T-cell (primary cell): ENCODE measurements at places on chromosomes 3 and 15.

GRCh38 chr3:140599496-140599895 lies 78.4 kb upstream of the TRIM42 start:
- no peaks in the 10 kb centered on the region for H3K36me3 ChIP-seq
- H3K4me3 ChIP-seq, result no peak overlapping the region
- DNase-seq, result no peak
- H3K27ac ChIP-seq, result no peak overlapping the region

GRCh38 chr15:59313641-59314332 lies 58.9 kb downstream of the MYO1E start:
- no peak for DNase-seq
- no peaks in the 10 kb centered on the region for H3K36me3 ChIP-seq
- no peak overlapping the region for H3K27ac ChIP-seq
- no peaks in the 10 kb centered on the region for H3K4me1 ChIP-seq
- H3K4me3 ChIP-seq, result no peak overlapping the region

GRCh38 chr3:167484551-167484950 lies 10.7 kb upstream of the SERPINI2 start:
- H3K4me3 ChIP-seq, result no peak overlapping the region
- H3K36me3 ChIP-seq, result no peaks in the 10 kb centered on the region
- no peaks in the 10 kb centered on the region for H3K4me1 ChIP-seq
- no peak overlapping the region for H3K27ac ChIP-seq
- DNase-seq, result no peak

DNA sequence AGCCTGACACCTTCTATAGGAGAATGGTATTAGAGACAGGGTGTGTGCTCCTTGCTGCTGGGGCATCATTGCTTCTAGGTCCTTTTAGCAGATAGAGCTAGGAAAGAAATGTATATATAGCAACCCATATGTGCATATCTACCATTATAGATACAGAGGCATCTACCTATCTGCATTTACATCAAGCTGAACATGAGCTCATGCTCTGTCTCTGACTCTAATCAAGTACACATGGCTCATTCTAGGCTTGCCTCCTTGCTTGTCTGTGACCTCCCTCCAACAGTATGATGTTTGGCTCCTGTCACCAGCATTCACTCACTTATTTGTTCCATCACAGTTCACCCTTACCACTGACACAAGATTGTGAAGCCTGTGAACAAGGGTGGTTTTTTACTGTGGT lies 133.4 kb downstream of the EEFSEC start:
- H3K4me3 ChIP-seq, result no peak overlapping the region
- no peaks in the 10 kb centered on the region for H3K27me3 ChIP-seq
- H3K36me3 ChIP-seq, result peaks cover 3% of the 10 kb centered on the region

- no peak overlapping the region for H3K27ac ChIP-seq
- no peak overlapping the region for H3K4me3 ChIP-seq
- no peaks in the 10 kb centered on the region for H3K36me3 ChIP-seq
These were observed 47.0 kb downstream of the FRMD4B start for GRCh38 chr3:69338911-69339310.

GRCh38 chr15:66126456-66126855 lies 127.1 kb downstream of the MEGF11 start:
- no peaks in the 10 kb centered on the region for H3K27me3 ChIP-seq
- DNase-seq, result no peak
- no peak overlapping the region for H3K27ac ChIP-seq

GRCh38 chr3:114896978-114897377 lies 250.1 kb downstream of the ZBTB20 start:
- H3K4me3 ChIP-seq, result no peak overlapping the region
- no peaks in the 10 kb centered on the region for H3K27me3 ChIP-seq
- no peak for DNase-seq
- no peaks in the 10 kb centered on the region for H3K36me3 ChIP-seq
- H3K4me1 ChIP-seq, result no peaks in the 10 kb centered on the region

DNA sequence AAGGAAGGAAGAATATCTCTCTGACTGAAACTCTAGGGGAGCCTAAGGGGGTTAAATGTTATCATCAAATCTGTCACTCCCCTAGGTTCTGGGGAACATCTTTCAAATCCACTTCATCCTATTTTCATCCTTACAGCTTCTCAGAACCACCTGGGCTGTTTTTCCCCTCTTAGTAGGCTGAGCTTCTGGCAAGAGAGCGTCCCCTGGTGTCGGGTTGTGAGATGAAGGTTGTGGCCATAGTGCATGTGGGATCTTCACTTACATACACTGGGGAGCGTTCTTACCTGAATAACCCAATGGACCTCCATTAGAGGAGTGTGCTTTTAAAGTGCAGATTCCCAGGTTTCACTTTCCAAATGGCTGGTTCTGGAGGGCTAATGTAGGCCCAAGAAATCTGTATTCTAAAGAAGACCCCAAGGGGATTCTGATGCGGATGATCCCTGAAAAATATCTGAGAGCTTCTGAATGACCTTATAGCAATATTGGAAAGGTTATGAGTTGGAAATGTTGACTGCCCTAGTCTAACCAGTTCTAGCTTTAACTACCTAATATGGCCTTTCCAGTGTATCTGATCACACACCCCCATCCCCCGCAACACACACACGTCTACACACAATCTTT lies 663.7 kb downstream of the AGBL1 start:
- no peaks in the 10 kb centered on the region for H3K4me1 ChIP-seq
- peak; percentile 54 for DNase-seq
- no peak overlapping the region for H3K27ac ChIP-seq

DNA sequence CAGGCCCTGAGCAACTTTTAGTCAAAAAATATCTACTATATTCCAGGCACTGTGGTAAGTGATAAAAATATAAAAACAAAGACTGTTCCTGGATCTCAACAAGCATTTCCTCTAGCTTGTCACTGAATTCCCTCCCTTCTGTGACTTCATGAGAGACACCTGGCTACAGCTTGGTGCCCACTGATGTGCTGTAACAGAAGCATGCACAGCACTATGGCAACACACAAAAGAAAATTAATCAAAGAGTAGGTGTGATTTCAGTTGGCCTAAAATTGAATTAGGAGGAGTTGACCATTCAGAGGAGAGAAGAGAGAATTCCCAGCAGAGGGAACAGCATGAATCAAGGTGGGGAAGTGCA lies 158.9 kb upstream of the LPP start:
- H3K27ac ChIP-seq, result peak overlapping the region; percentile 36
- H3K4me3 ChIP-seq, result no peak overlapping the region
- H3K36me3 ChIP-seq, result no peaks in the 10 kb centered on the region
- DNase-seq, result no peak
- H3K27me3 ChIP-seq, result no peaks in the 10 kb centered on the region

GRCh38 chr3:177465257-177465642 lies 268.0 kb upstream of the TBL1XR1 start:
- no peaks in the 10 kb centered on the region for H3K4me1 ChIP-seq
- no peak overlapping the region for H3K4me3 ChIP-seq
- no peak overlapping the region for H3K27ac ChIP-seq
- no peaks in the 10 kb centered on the region for H3K27me3 ChIP-seq
- no peak for DNase-seq

GRCh38 chr15:70823196-70823595 lies 30.8 kb downstream of the LARP6 start:
- H3K4me1 ChIP-seq, result no peaks in the 10 kb centered on the region
- peaks cover 17% of the 10 kb centered on the region for H3K27me3 ChIP-seq
- no peak overlapping the region for H3K4me3 ChIP-seq

DNA sequence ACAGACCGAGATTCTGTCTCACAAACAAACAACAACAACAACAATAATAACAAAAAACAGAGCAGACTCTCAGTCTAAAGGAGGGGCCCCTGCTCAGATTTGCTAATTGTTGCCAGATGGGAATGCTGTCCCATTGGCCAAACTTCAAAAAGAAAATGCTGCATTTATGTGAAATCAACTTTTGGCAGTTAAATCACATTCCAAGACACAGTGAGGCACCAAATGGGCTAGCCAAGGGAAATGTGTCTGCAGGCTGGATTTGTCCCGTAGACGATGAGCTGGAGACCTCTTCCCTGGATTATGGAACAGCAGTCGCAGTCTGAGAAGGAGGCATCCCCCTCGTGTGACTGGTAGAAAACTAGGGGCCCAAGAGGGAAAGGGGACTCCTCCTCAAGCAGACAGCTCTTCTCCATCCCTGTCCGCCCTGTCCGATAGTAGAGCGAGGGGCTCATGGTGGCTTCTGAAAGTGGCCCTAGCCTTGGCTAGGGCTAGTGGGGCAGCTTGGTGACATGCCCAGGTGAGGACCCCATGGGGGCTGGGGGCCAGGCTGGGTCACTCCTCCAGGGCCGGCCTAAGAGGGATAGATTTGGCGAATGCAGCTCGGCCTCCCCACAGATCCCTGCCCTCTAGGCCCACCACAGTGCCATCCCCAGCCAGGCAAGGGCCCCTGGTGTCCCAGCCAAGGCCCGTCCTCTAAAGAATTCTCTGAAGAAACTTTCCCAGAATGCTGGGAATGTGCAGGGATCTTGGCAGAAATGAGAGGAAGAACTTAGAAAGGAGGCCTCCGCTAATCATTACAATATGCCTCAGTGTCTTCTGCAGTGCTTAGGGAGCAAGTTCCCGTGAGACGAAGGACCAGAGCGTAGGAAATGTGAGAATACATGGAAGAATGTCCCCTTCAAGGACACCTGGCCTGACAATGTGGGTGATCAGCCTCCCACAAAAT lies 2.0 kb downstream of the SLC22A14 start:
- no peak overlapping the region for H3K4me3 ChIP-seq
- DNase-seq, result no peak
- no peaks in the 10 kb centered on the region for H3K36me3 ChIP-seq
- no peaks in the 10 kb centered on the region for H3K4me1 ChIP-seq

DNA sequence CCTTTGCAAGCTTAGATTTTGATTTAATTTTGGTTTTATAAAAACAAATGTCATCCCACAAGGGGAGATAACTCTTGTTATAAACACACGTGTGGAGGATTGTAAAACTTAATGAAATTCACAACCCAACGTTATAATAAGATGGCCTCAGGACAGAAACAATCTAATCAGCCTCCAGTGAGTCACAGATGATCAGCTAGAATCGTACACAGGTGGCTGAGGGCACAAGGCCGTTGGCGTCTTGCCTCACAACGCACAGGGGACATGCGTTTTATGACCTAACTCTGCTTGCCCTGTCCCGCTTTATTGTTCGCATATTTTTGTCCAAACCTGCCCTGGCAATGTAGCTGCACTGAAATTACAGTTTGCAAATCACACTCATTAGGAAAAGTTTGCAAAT lies 121.9 kb upstream of the PDZRN3 start:
- no peak overlapping the region for H3K4me3 ChIP-seq
- no peaks in the 10 kb centered on the region for H3K4me1 ChIP-seq
- no peaks in the 10 kb centered on the region for H3K36me3 ChIP-seq
- H3K27ac ChIP-seq, result no peak overlapping the region

DNA sequence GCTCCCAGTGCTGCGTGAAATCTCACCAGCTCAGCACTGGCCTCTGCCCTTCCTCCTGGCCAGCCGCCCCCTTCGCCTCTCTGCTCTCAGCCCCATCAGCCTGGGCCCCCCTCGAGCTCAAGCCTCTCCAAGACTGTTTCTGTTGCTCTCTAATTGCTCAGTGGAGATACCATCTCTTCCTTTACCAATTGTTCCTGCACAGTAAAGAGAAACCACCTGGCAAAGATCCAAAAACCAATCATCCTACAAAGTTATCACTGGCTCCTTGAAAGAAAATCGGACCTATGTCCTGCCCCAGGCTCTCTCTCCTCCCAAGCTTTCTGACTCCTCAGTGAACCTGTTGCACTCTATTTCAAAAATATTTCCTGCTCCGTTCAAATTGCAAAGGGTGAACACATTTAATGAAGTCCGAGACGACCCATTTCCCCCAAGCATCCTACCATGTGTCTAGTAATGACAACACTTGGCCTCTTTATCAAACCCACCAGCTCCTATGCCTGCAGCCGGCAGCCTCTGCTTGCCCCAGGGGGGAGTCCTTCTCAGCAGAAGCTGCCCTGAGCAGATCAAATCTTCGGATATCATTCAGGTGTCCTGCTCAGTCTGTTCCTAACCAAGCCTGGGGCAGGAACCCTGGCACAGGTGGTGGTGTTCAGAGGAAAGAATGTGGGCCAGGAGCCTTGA lies 53.7 kb upstream of the FAM174B start:
- DNase-seq, result no peak
- H3K27me3 ChIP-seq, result peaks cover 12% of the 10 kb centered on the region
- H3K27ac ChIP-seq, result no peak overlapping the region
- no peaks in the 10 kb centered on the region for H3K36me3 ChIP-seq
- no peak overlapping the region for H3K4me3 ChIP-seq
- H3K4me1 ChIP-seq, result no peaks in the 10 kb centered on the region

DNA sequence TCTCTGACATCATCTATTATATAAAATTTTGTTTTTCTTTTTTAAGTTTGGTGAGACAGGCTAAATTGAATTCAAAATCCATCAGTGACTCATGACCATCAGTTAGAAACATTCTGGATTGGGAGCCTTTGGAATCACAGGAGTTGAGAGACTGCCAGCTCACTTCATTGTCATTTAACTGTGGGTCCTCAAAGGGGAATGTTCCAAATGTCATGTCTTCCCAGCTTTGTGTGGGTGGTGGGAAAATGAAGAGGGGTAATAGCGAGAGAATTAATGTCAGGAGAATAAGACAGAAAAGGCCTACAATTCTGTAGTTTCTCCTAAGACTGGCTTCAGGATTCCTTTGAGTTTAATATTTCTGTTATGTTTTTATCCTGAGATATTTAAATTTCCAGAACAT lies 1051.9 kb downstream of the FHIT start:
- H3K4me1 ChIP-seq, result no peaks in the 10 kb centered on the region
- no peak for DNase-seq
- H3K27me3 ChIP-seq, result no peaks in the 10 kb centered on the region
- no peak overlapping the region for H3K27ac ChIP-seq

DNA sequence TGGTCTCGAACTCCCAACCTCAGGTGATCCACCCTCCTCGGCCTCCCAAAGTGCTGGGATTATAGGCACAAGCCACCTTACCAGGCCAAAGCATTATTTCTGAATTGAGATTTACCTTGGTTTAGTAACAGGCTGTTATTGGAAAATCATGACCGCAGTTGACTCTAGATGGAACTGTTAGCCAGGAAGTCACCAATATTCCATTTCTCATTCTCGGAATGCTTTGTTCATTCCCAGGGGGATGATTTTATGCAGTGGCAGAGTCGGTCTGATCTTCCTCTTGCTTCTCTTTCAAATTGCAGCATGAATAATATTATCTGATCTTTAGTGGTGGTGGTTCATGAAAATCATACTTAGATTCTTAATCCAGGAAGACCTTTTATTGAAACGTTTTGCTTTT lies 195.5 kb upstream of the MBNL1 start:
- H3K4me1 ChIP-seq, result no peaks in the 10 kb centered on the region
- no peak overlapping the region for H3K27ac ChIP-seq
- H3K27me3 ChIP-seq, result no peaks in the 10 kb centered on the region
- DNase-seq, result no peak
- no peak overlapping the region for H3K4me3 ChIP-seq

DNA sequence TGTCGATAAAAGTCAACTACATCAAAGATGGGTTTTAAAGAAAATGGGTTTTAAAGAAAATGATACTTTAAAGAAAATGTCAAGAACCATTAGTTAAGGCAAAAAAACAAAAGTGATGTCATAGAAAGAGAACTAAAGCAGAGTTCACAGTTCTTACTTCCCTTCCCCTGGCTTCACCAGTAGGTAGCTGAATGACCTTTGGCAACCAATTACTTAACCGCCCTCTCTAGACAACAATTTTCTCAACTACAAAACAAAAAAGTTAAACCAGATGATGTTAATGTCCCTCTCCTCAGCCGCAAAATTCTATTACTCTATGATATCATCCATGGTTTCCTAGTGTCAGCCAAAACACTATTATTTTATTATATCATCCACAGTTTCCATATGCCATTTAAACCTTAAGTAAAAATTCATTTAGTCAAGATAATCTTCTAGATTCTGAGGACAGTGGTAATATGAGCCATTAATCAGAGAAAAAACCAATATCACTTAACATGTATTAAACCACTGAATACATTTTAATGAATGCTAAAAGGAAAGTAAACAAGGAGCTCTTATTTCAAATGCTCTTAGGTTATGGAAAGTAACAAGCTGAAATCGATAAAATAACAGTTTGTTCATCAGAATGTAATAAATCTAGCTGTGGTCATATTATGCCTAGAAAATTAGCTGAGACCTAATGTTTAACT lies 13.1 kb downstream of the RYK start:
- no peaks in the 10 kb centered on the region for H3K27me3 ChIP-seq
- no peak overlapping the region for H3K4me3 ChIP-seq
- DNase-seq, result no peak
